ENCODE measurements at places on chromosomes 3 and 15. TPM values are rescaled to one million over a fixed set of nuclear protein-coding genes. Genes with fewer than 3 reads are reported as not detected.

The EXD1 gene
- not detected for total RNA-seq

GRCh38 chr3:173371848-173372487, 25.6 kb upstream of the NLGN1 start:
- DNase-seq, result peak; percentile 49

GRCh38 chr3:158683230-158683962, 10.9 kb upstream of the LXN start:
- peak; percentile 19 for DNase-seq

DNA sequence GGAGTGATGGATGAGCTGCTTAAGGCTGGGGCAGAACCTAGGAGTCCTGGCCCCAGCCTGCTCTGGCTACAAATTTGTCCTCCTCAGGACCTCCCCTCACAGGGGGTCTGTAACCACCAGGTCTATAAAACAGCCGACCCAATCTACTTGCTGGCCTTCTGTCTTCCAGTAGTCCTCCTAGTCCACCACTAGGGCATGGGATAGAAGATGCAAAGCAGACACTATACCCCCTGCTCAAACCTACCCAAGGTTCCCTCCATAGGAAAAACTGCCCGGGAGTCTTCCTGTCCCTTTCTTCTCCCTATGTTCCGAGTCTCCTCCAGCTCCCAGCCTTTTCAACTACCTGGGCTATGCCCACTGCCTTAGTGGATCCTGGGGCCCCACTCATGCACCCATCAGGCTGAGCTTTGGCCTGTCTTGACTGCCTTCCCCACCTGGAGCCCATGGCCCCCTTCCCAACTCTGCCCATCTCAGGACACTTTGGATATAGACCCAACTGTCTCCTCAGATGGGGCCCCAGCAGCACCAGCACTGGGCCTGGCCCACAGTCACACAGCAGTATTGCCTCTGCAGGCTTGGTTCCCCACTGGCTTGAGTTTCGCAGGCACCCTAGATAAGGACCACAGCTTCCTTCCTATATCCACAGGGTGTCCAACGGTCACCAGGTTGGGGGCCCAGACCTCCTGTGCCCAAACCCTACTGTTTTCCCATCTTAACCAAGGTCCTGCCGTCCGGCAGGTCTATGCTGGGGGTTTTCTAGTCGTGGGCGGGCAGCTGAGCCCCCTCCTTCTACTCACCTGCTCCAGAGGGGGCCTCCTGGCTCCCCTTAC, 1.1 kb downstream of the HYAL3 start:
- DNase-seq, result no peak

DNA sequence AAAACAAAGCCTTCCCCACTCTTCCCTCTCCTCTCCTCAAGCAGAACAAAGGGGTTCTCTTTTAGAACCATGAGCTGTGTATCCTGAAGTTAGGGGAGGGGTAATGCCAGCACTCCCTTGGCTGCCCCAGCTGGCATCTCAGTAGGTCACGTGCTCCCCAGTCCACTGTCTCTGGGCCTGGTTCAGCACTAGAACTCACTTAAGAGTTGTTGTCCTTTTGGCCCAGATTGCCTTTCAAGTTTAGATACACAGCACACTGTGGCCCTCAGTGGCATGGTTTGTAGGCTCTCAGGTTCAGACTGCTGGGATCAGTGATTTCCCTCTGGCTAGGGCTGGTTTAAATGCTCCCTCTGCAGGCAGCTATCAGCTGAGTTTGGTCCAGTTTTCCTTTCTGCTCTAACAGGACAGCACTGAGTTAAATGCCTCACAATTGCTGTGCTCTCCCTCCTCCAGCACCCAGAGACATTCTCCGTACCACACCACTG, 188.4 kb upstream of the ST8SIA2 start:
- no peak for DNase-seq

The SH2D7 gene
- total RNA-seq, result not detected

The RFT1 gene
- total RNA-seq, result 11.3 TPM

The TRPM1 gene
- total RNA-seq, result not detected

GRCh38 chr3:74124782-74125181, 489.7 kb downstream of the CNTN3 start:
- no peak for DNase-seq

DNA sequence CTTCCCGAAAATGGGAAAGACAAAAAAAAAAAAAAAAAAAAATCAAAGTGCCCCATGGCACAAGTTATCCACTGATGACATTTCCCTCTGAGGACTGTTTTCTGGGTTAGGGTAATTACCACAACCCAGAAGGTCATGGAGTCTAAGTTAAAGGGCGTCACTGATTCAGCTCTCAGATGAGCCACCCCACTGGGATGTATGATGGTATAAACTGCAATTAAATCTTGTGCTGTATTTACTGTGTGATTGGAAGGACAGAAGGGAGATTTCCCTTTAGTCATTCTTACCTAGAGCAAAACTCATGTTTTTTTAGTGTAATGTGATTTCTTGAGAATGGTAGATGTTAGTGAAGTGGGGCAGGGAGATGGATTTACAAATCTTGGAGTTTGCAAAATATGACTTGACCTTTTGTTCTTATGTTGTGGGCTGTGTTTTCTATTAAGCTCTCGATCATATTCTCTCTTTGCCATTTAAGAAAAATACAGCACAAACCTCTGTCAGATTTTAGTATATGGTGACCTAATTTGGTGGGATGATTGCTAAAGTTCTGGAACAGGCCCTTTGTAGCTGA, 244.2 kb downstream of the PTPRG start:
- no peak for DNase-seq

GRCh38 chr15:98773616-98774015, 125.3 kb downstream of the IGF1R start:
- DNase-seq, result no peak

The TMEM44 gene
- total RNA-seq, result 48.6 TPM

GRCh38 chr3:5347486-5347885, 160.0 kb downstream of the EDEM1 start:
- DNase-seq, result no peak

DNA sequence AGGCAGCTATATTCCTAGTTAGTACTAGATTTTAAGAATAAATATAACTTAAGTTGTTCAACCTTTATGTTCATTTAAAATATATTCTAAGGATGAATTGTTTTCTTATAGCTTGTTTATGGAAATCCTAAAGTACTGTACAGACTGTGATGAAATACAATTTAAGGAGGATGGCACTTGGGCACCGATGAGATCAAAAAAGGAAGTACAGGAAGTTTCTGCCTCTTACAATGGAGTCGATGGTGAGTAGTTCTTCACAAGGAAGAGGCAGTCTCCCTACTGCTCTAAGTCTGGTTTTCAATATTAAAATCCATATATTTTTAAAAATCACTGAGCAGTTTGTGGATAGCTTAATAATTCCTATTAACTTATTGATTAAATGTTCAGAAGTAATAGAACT, 29.6 kb downstream of the CALML4 start:
- DNase-seq, result peak; percentile 26

DNA sequence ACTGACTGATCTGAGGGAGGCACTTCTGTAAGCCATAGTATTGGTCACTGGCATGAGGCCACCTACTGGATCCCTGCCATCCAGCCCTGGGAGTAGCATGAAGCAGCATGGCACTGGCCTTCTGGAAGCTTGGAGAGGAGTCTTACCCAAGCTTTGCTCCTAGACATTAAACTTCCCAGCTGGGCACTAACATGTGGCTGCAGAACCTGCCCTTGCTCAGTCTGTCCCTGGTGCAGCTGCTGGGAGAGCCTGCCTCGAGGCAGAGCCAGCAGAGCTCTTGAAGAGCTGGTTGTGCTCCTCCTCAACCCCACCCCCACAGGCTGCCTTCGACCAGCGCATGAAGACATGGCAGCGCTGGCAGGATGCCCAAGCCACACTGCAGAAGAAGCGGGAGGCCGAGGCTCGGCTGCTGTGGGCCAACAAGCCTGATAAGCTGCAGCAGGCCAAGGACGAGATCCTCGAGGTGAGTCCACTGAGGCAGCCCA, 17.1 kb upstream of the SNX22 start:
- DNase-seq, result no peak

The CLSTN2 gene
- total RNA-seq, result under 0.01 TPM

GRCh38 chr15:74050556-74051234, 31.7 kb downstream of the GOLGA6A start:
- no peak for DNase-seq

- DNase-seq, result no peak
Observed at GRCh38 chr3:15983232-15983631, 185.5 kb upstream of the ANKRD28 start.

The LOXL1 gene
- total RNA-seq, result 1.1 TPM

- no peak for DNase-seq
Observed at GRCh38 chr15:86259589-86259988, 179.9 kb downstream of the AGBL1 start.

DNA sequence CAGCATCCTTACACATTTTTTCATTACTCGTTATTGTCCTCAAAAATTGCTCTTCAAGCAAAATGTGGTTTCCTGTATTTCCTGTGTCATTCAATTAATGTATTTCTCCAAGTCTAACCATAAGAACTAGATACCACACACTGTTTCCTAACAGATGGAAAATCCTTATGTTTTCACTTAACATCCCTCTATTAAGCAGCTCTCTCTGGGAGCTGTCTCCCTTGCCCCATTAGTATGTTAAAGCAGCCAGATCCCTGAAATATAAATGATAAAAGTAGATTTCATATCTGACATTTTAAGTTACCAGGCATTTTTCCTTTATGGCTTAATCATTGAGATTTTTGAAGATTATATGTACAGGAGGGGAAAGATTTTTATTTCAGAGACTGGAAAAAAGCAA, 15.9 kb downstream of the PFN2 start:
- no peak for DNase-seq

The KIF7 gene
- total RNA-seq, result 1.1 TPM

GRCh38 chr3:32436816-32437189, 45.1 kb downstream of the CMTM7 start:
- DNase-seq, result no peak

The TRIM59 gene
- 9.9 TPM for total RNA-seq

DNA sequence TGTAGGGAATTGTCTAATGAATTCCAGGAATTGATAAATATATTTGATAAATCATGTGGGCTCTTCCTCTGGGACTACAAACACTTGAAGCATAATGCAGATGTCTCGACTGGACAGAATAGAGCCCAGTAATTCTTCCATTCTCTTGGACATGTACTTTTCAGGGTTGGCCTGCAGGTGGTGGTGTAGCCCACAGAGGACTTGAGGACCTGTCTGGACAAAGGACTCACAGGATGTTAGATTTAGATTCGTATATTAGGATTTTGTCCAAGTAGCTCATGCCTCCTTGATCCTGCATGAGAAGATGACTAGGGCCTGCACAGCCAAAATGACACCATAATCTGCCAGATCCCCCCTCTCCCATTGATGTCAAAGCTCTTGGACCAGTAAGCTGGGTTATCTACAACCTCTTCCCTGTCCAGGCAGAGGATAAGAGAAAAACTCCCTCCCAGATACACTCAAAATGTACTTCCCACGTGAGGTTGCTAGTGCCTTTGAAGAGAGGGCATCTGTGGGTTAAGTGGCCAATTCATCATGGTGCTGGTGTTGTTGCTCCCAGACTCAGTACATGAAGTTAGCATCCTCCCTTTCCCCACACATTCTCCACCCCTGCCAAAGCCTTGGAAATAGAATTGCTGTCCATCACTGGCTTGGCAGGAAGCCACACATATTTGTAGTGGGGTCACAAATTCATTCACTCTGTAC, 88.6 kb upstream of the ZNF280D start:
- peak; percentile 85 for DNase-seq

DNA sequence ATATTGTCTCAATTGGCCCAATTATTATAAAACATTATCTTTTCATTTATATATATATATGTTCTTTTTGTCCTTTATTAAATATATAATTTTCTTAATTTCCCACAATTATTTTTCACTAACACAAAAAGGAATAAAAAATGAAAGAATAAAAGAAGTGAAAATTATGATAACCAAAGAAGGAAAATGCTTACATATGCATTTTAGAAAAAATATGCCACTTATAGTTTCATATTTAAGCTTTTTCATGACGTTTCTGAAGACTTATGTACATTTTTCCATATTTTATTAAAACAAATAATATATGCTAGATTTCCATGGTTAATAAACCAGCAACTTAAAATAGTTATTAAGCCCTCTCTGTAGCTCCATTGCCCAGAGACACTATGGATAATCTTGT, 34.9 kb upstream of the ARHGEF26 start:
- DNase-seq, result no peak

The PSMD6 gene
- total RNA-seq, result 81.5 TPM

- no peak for DNase-seq
Observed at GRCh38 chr3:134148534-134148933, 102.1 kb downstream of the RYK start.

The CRABP1 gene
- not detected for total RNA-seq

The MYO9A gene
- 23.2 TPM for total RNA-seq

The ADCY5 gene
- total RNA-seq, result under 0.01 TPM

DNA sequence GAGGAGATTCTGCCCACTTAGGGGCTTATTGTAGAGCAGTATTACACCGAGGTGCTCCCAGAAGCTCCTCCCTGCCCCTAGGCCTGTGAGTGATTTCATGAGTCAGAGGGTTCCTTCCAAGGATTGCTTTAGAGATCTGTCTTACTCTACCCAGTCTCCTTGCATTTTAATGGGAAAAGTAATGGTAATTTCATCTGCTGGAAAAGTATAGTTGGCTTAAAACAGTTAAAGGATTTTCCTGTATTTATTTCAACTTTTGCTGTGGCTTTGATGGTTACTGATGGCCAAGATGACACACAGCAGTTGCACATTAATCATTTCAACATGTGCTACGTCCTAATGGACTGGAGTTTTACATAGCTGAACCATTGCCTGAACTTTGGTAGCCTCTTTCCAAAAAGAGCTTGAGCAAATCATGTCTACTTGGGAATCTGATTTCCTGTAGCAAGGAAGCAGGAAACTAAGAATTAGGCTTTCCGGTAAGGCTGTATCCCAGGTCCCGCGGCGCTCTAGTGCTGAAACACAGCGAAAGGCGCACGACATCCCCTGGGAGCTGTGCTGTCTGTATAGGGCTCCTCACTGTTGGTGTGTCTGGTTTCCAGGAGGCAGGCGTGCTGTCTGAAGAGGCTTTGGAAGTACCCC, 9.2 kb upstream of the PGPEP1L start:
- no peak for DNase-seq

DNA sequence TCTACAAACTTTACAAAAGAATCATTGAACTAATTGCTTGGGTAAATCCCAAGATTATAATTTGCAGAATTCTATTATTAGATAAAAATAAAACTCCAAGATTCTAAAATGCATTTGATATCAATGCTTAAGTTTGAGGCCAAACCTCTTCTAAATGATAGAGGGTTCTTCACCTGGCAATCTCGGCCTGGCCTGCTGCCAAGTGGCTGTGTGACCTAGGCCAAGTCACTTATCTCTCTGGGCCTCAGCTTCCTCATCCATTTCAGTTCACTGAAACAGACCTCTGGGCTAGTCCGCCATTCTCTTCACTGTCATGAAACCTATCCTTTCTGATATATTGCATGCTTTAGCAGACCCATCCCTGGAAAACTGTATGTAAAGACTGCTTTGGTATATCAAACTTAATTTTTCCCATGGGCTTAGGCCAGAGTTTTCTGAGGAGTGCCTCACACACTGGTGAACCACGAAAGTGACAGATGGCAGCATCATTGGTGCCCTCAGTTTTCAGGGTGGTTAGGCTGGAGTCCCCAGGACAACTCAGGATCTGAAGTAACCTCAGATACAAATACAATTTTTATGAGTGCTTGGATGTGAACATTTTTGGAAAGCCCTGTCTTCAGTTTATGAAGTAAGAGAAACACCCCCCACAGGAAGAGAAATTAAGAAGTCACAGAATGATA, 21.8 kb downstream of the NUDT16 start:
- no peak for DNase-seq

- DNase-seq, result no peak
Observed at GRCh38 chr3:107124885-107125284, 252.4 kb upstream of the CCDC54 start.

GRCh38 chr3:157417247-157417646, 19.4 kb upstream of the PTX3 start:
- no peak for DNase-seq

GRCh38 chr3:143601723-143602484, 246.4 kb downstream of the SLC9A9 start:
- peak; percentile 8 for DNase-seq

The ERC2 gene
- 1.5 TPM for total RNA-seq
